ENCODE measurements at places on chromosomes 2 and 18.

DNA sequence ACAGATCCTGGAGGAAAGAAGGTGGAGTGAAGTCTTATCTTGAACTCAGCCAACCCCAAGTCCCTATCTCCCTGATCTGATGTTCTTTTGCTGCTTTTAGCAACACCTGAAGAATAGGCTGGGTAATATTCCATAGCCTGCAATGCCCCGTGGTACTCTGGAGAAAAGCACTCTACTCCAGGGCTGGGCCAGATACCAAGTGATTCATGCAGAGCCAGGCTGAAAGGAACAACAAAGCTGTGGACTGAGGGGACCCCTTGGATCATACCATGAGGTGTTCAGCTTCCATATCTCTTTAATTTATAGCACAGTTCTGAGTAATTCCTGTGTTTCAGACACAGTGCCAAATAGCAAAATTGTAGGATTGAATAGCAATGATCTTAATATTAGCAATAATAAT, 130.6 kb downstream of the NXPH2 start:
- no peak for DNase-seq

- DNase-seq = no peak
These were observed 40.5 kb upstream of the EFHD1 start for GRCh38 chr2:232592772-232593395.

DNA sequence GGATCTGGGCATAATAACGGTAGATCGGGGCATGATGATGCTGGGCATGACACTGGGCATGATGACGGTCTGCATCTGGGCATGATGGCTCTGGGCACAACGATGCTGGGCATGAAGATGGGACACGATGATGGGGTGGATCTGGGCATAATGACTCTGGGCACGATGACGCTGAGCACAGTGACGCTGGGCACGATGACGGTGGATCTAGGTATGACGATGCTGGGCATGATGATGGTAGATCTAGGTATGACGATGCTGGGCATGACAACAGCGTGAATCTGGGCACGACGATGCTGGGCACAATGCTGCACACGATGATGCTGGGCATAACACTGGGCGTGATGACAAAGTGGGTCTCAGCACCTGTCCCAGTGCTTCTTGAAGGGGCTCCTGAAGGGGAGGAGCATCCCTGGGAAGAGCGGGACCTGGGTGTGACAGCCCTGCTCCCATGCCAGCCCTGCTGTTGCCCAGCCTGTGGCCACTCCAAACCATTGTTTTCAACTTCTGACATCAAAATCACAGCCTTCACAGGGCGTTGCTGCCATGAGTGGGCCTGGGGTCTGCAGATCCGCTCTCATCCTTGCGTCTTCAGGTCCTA, 30.4 kb upstream of the ALLC start:
- no peak for DNase-seq

- no peak for DNase-seq
These were observed 430.4 kb downstream of the LPIN1 start for GRCh38 chr2:12176623-12177454.

GRCh38 chr2:74007121-74007520, 22.4 kb downstream of the TET3 start:
- no peak for DNase-seq

DNA sequence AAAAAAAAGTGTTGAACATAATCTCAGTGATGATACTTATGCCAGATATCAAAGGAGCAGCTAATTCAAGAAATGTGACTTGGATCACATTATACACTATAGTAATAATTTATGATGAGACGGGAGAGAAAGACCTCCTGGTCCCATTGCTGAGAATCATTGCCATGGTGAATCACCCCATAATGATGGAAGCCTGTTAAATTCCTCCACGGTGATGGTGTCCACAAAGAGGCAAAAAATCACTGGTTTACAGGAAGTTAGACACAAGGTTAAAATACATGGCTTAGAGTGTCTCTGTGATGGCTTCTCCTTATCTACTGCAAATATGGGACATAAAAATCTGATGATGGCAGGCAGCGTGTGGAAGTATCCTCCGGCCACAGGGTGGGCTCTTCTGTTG, 210.0 kb downstream of the CDH2 start:
- no peak for DNase-seq

DNA sequence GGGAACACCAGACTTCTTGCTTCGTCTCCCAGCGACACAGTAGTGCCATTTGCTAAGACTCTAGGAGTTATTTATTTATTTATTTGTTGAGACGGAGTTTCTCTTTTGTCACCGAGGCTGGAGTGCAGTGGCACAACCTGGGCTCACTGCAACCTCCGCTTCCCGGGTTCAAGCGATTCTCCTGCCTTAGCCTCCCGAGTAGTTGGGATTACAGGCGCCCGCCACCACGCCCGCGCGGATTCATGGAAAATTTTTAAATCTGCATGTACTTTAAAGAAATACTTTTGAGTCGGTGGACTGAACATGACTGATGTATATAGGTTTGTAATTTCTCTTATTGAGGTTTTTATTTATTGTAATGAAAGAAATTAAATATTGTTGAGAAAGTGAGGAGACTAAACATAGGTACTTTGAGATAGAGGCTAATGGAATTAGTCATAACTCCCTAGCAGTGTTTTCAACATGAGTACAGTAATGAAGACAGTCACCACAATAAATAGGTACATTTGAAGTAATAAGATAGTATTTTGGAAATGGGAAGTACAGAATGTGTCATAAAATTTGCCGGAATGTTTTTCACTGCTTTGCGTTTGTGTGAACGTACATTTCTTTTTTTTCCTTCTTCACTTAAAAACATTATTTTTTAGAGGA, 983 bp downstream of the MTX2 start:
- DNase-seq = no peak
